ENCODE measurements at places on chromosomes 2 and 18. TPM values are rescaled to one million over a fixed set of nuclear protein-coding genes. Genes with fewer than 3 reads are reported as not detected.

FRZB gene
- 0.13 TPM for total RNA-seq

SERPINB2 gene
- total RNA-seq: 0.05 TPM

OXER1 gene
- total RNA-seq: not detected

LRRTM1 gene
- total RNA-seq: not detected

GPR55 gene
- total RNA-seq: not detected

ALS2 gene
- 10.8 TPM for total RNA-seq

TXNDC2 gene
- 0.06 TPM for total RNA-seq

GCG gene
- not detected for total RNA-seq

GLI2 gene
- 16.8 TPM for total RNA-seq

IHH gene
- total RNA-seq: 0.74 TPM

DES gene
- total RNA-seq: 0.27 TPM

TUBB8B gene
- total RNA-seq: not detected

LHCGR gene
- total RNA-seq: not detected

Data from A549 treated with AZD2906 at 1 μM for 4 hours (cell line).